ENCODE measurements at places on chromosomes 2 and 18. TPM values are rescaled to one million over a fixed set of nuclear protein-coding genes. Genes with fewer than 3 reads are reported as not detected.

- H3K27me3 ChIP-seq: no peaks in the 10 kb centered on the region
- H3K4me3 ChIP-seq: no peak overlapping the region
- H3K36me3 ChIP-seq: no peaks in the 10 kb centered on the region
- H3K4me1 ChIP-seq: no peaks in the 10 kb centered on the region
- no peak for DNase-seq
These were observed 90.1 kb downstream of the MYCN start for GRCh38 chr2:16030206-16031057.

DNA sequence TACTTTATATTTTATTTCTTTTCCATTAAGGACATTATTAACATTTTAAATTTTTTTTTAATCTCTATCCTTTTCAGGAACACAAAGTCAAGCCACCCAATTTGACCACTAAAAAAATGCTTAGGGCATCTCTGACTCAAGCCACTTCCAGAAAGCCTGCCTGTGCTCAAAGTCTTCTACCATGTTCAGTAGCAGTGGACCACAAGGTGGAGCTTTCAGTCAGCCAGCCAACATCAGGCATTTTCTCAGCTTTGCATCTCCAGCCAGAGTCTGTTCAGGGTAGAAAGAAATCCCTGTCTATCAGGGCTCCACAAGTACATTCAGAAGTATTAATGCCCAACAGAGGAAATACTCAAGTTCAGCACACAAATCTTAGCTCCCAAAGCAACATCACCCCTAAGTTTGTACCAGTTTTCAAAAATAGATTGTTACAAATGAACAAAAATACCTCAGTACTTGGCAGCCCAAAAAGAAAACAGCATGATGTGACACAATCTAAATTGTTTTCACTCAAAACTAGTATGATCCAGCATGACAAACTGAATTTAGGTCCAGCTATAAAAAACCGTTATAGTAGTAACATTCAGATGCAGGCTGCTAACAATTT is 37.6 kb downstream of the C18orf63 start:
- H3K36me3 ChIP-seq: no peaks in the 10 kb centered on the region
- no peaks in the 10 kb centered on the region for H3K4me1 ChIP-seq
- no peaks in the 10 kb centered on the region for H3K27me3 ChIP-seq
- no peak overlapping the region for H3K27ac ChIP-seq
- DNase-seq: no peak
- no peak overlapping the region for H3K4me3 ChIP-seq

GRCh38 chr2:41916177-41916576 is 131.6 kb upstream of the PKDCC start:
- no peaks in the 10 kb centered on the region for H3K36me3 ChIP-seq
- no peak overlapping the region for H3K4me3 ChIP-seq
- H3K27ac ChIP-seq: no peak overlapping the region

DNA sequence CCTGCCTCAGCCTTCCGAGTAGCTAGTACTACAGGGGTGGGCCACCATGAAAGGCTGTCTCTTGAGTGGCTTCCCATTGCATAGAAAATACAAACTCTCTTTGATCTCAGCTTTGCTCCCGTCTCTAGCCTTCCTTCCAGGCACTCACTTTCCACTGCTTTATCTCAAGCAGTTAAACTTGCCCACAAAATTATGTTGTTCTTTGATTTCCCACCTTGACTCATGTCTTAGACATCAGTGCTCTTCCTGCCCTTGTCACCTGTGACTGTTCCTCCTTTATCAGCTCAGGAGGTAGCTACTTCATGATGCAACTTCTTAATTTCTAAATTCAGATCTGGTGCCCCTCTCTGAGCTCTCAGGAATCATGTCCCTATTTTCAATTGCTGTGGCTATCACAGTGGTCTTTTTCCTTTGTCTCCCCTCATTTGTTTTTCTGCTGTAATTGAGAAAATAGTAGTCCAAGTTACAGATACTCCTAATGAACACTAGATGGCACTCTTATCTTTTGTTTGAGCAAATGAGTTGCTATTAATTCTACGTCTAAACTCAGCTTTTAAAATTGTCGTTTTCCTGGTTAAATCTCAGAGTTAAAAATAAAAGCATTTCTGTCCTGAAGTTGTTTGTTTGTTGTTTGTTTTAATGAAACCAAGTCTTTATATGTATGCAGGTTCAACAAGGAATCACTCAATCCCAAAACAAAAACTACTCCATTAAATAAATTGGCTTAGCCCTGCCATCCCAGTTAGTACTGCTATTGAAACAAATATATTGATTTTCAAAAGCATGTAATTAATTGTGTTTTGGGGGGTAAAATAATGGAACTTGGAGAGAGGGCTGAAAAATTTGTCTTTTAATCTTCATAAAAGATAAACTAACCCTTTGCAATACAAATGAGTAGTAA is 46.9 kb upstream of the GREB1L start:
- no peaks in the 10 kb centered on the region for H3K36me3 ChIP-seq
- no peak overlapping the region for H3K27ac ChIP-seq
- no peaks in the 10 kb centered on the region for H3K4me1 ChIP-seq
- no peak for DNase-seq

DNA sequence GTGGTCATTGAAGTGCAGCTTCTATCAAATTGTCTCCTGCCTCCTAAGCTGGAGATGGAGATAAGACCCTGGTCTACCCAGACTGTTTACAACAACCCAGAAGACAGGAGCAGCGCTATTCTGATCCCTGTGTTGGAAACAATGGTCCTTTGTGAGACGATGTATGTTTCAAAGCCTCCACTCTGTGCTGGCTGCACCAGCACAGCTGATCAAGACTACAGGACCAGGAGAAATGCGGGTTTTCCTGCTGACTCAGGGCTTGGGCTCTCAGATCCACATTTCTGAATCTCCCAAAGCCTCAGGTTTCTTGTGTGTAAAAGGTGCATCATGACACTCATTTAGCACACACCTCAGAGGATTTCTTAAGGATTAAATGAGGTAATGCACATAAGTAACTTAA is 92.0 kb downstream of the POU3F3 start:
- no peak for DNase-seq
- H3K36me3 ChIP-seq: no peaks in the 10 kb centered on the region
- no peak overlapping the region for H3K27ac ChIP-seq
- peaks cover 2% of the 10 kb centered on the region for H3K27me3 ChIP-seq

DNA sequence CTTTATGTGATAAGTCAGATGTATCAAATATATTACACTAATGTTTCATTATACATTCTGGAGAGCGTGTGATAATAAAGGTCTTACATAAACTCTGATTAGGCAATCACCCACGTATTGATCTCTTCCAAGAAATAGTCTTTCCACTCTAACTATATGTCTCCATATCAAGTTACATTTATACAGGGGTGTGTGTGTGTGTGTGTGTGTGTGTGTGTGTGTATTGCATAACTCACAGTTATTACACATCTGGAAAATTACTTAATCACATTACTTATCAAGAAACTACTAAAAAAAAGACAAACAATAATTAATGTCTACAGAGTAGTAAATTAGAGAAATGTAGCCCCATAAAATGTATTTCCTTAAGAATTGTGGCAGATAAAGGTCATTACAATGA is 339.8 kb downstream of the CDH19 start:
- no peak overlapping the region for H3K4me3 ChIP-seq

DNA sequence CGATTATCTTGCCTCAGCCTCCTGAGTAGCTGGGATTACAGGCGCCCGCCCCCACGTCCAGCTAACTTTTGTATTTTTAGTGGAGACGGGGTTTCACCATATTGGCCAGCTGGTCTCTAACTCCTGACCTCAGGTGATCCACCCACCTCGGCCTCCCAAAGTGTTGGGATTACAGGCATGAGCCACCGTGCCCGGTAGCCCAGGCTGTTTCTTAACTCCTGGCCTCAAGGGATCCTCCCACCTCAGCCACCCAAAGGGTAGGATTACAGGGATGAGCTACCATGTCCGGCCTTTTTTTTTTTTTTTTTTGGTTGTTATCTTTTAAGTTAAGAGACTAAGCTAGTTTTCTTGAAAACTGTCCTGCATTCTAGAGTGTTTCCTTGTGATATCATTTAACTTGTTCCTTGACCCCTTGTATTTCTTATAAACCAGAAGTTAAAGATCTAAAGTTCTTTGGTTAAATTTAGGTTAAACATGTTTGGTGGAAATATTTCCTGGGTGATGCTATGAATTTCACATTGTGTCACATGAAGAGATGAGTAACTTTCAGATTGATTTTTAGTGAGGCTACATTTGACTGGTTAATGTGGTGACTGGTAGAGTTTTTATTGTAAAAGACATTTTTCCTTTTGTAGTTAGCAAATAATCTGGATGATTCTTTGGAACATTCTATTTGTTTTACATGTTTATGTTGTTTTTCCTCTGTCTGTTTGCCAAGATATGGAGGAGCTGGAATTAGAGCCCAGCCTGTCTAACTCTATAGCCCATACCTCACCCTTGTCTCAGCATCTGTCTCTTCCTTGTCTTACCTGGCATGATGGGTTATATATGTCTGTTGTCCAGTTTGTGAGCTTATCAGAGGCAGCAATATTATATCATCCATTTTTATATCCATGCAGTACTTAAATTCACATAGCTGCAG is 5.2 kb downstream of the NCAPH start:
- H3K27ac ChIP-seq: no peak overlapping the region
- peaks cover 6% of the 10 kb centered on the region for H3K4me1 ChIP-seq
- no peaks in the 10 kb centered on the region for H3K36me3 ChIP-seq
- no peaks in the 10 kb centered on the region for H3K27me3 ChIP-seq
- no peak overlapping the region for H3K4me3 ChIP-seq

GRCh38 chr18:25876330-25876948 is 214.0 kb downstream of the SS18 start:
- no peaks in the 10 kb centered on the region for H3K36me3 ChIP-seq
- H3K4me1 ChIP-seq: no peaks in the 10 kb centered on the region
- H3K27ac ChIP-seq: no peak overlapping the region
- H3K27me3 ChIP-seq: no peaks in the 10 kb centered on the region
- no peak overlapping the region for H3K4me3 ChIP-seq
- no peak for DNase-seq

- H3K27me3 ChIP-seq: peaks cover 2% of the 10 kb centered on the region
- H3K4me1 ChIP-seq: peaks cover 3% of the 10 kb centered on the region
- no peaks in the 10 kb centered on the region for H3K36me3 ChIP-seq
- no peak overlapping the region for H3K4me3 ChIP-seq
- DNase-seq: no peak
These were observed 7.3 kb downstream of the PXDN start for GRCh38 chr2:1736997-1737480.

DNA sequence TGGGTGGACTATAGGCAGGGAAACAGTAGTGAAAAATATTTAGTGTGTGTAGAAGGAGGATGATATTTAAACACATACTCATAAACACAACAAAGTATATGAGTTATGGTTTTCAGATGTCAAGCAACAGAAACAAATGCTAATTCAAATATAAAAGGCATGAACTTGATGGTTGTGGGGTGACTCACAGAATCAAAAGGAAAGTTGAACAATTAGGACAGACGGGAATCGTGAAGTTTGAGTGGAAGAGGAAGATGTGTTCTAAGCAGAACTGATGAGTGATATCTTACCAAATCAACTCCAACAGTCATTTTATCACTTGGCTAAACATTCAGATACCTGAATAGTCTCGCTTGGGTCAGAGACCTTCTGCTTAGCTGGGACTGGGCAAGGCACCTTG is 53.6 kb upstream of the ITGA6 start:
- no peak overlapping the region for H3K27ac ChIP-seq
- H3K36me3 ChIP-seq: no peaks in the 10 kb centered on the region
- H3K27me3 ChIP-seq: no peaks in the 10 kb centered on the region
- H3K4me1 ChIP-seq: peaks cover 6% of the 10 kb centered on the region
- no peak for DNase-seq
- no peak overlapping the region for H3K4me3 ChIP-seq

DNA sequence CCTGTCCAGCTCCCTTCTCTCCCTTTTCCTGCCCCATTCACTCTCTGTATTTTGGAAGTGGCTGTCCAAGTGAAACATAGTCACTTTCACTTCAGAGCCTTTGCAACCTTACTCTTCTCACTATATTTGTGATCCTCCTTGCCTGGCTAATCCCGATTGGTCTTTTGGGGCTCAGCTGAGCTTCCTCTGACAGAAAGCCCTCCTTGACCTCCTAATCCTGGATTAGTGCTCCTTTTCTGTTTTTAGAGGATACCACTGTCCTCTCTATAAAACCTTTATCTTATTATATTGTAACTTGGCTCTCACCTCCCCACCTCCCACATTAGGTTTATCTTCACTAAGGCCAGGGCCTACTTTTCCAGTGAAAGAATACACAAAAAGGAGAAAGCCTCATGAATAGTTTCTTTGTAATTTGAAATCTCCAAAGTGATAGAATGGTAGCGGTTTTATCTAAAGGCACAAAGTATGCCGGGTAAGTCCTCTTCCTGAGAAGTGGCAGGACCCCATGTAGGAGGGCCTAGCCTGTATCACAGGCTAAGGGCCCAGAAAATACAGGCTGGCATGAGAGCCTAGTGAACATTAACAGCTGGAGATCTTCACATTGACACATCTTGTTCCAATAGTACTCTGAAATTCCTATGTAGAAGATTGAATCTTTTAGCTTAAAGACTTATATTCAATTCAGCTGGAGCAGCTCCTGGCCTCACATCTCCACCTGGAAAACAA is 83.1 kb upstream of the GAREM1 start:
- no peak for DNase-seq
- no peak overlapping the region for H3K27ac ChIP-seq
- no peaks in the 10 kb centered on the region for H3K4me1 ChIP-seq
- H3K4me3 ChIP-seq: no peak overlapping the region
- H3K36me3 ChIP-seq: no peaks in the 10 kb centered on the region

DNA sequence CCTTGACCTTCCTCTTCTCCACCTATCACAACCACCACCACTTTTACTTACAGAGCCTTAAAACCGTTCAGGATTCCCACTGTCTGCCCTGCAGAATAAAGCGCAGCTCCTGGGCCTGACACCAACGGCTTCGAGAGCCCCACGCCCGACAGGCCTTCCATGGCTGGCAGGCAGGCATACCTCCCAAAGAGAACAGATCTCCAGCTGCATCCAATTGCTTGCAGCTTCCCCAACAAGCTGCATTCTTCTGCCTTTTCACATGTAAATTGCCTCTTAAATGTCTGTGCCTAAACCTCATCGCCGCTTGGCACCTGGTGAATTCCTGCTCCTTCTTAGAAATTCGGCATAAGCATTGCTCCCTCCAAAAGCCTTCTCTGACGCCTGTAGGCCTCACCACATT is 31.5 kb upstream of the FAM124B start:
- H3K27me3 ChIP-seq: no peaks in the 10 kb centered on the region
- no peaks in the 10 kb centered on the region for H3K4me1 ChIP-seq
- H3K4me3 ChIP-seq: no peak overlapping the region
- no peaks in the 10 kb centered on the region for H3K36me3 ChIP-seq

DNA sequence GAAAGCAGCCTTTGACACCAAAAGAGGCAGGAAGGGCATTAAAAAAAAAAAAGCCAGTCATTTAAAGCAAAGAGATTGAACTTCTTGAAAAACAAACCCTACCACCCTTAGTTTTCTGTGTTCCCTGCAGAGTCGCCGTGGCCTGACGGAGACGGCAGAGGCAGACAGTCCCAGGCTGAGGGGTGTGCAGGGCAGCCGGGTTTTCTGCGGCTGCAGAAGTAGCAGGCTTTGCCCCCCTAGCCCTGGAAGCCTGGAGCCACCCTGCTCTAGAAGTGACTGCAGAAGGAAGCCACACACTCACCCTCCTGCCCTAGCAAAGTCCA is 2.8 kb downstream of the INPP5D start:
- H3K27me3 ChIP-seq: no peaks in the 10 kb centered on the region
- no peak overlapping the region for H3K27ac ChIP-seq

- no peak overlapping the region for H3K4me3 ChIP-seq
- no peak for DNase-seq
- no peak overlapping the region for H3K27ac ChIP-seq
- H3K27me3 ChIP-seq: peaks cover 3% of the 10 kb centered on the region
- H3K4me1 ChIP-seq: no peaks in the 10 kb centered on the region
These were observed 114.2 kb upstream of the SULT1C3 start for GRCh38 chr2:108125581-108125980.

Gene MEP1B
- 0.16 TPM for polyA plus RNA-seq

Gene SIX3
- polyA plus RNA-seq: not detected

Gene ACMSD
- not detected for polyA plus RNA-seq

Gene RGPD4
- polyA plus RNA-seq: not detected

Gene CFAP221
- not detected for polyA plus RNA-seq

Gene SERPINB13
- polyA plus RNA-seq: not detected

Gene CPLX4
- not detected for polyA plus RNA-seq

Gene IHH
- polyA plus RNA-seq: 0.03 TPM

Gene CFAP65
- polyA plus RNA-seq: not detected
